ENCODE measurements at places on chromosomes 6 and 20.

DNA sequence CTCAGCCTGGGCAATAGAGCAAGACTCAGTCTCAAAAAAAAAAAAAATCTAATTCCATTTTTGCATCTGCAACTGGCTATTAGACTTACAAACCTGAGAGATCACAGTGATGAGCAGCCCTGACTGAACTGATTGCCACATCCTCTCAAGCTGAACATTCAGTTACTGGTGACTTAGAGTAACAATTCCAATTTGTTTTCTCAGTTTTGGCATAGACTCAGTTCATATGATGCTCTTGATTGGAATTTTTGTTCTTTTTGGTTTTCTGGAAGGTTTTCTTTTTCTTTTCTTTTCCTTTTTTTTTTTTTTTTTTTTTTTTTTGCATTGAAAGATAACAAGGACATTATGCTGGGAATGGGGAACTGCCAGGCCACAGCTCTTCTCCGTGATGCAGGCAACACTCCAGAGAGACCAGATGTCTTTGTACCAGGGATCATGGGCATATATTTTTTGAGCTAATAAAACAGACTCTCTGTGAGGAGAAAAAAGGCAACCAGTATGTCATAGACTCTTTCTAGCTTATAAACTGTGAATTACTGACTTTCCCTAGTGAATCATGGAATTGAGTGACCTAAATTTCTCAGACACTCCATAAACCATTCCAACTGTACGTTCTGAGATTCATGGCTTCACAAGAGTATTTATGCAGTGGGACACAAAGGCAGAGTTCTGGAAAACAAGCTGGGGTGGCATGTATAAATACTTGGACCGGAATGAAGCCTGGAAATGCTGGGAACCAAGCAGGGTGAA is 86.0 kb upstream of the SLC2A12 start:
- DNase-seq: no peak

- no peak for DNase-seq
Observed at GRCh38 chr6:75124983-75125382, 80.9 kb downstream of the COL12A1 start.

DNA sequence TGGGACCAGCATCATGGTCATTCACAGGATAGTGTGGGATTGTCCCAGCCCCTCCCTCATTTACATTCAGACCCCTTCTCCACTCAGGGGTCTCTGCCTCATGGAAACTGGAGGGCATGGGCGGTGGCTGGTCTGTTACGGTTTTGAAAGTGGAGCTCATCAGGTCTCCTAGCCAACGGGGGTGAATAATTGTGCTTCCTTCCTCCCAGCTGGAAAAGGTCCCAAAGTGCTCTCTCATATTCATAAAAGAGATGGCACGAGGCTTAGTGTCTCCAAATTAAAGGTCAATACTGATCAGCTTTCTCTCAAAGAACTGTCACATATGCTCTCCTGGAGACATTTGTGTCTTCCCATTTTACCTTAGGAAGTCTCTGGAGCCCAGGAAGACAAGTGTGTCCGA is 19.9 kb downstream of the JARID2 start:
- no peak for DNase-seq

GRCh38 chr6:82779041-82779440 is 286.6 kb downstream of the UBE3D start:
- no peak for DNase-seq

DNA sequence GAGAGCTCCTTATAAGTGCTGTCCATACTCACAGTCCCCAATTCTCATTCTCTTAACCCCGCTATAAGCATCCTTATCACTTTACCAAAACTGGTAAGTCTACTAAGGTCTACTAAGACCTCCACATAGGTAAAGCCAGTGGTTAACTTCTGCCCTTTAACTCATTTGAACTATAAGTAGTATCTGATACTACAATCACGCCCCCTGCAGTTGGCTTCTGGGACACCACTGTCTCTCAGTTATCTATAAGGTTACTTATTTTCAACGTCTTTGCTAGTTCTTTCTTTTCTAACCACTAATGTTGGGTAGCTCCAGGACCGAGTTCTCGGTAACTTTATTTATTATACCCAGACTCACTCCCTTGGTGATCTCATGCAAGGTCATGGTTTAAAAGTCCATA is 142.6 kb downstream of the ARHGAP18 start:
- DNase-seq: no peak

GRCh38 chr6:2875359-2876191 is 27.5 kb downstream of the SERPINB9 start:
- DNase-seq: no peak

GRCh38 chr20:52294106-52294628 is 102.6 kb upstream of the ZFP64 start:
- DNase-seq: no peak

- no peak for DNase-seq
Observed at GRCh38 chr20:1505361-1505760, 14.1 kb upstream of the SIRPB2 start.

GRCh38 chr6:14129575-14129974 is 12.0 kb downstream of the CD83 start:
- DNase-seq: peak; percentile 69

- DNase-seq: no peak
Observed at GRCh38 chr6:81834141-81834681, 81.7 kb upstream of the TENT5A start.

- DNase-seq: no peak
Observed at GRCh38 chr6:41597246-41598000, 40.8 kb upstream of the MDFI start.

GRCh38 chr6:88114838-88115237 is 51.3 kb downstream of the CNR1 start:
- DNase-seq: no peak

DNA sequence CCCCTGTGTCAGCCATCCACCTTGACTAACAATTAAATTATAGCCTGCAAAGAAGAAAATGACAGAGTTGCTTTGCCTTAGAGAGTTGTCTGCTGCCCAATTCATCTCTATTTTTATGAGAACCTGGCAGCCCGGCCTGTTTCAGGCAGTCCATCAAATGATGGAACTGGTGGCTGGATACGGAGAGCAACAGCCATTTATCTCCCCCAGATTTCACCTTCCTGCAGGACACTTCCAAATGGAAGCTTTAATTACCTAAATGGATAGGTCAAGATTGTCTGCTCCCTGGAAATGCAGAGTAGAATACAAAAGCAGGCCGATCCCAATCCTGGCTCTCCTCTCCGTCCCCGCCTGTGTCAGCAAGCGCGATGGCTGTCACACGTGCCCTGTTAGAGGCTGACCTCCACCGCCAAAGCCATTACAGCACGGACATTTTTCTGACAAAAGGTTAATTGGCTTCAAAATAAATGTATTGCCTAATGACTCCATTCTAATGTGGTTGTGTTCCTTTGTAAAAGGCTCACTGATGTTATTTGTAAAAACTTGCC is 86.7 kb downstream of the PACRG start:
- no peak for DNase-seq

- DNase-seq: no peak
Observed at GRCh38 chr20:32559753-32560380, 25.3 kb downstream of the NOL4L start.

GRCh38 chr6:25694366-25694765 is 42.4 kb downstream of the SCGN start:
- no peak for DNase-seq

- no peak for DNase-seq
Observed at GRCh38 chr20:30816182-30816645, 441.2 kb upstream of the DEFB115 start.

- DNase-seq: no peak
Observed at GRCh38 chr6:56456785-56457184, 185.9 kb downstream of the DST start.

GRCh38 chr6:128567029-128567428 is 46.6 kb upstream of the PTPRK start:
- DNase-seq: no peak

DNA sequence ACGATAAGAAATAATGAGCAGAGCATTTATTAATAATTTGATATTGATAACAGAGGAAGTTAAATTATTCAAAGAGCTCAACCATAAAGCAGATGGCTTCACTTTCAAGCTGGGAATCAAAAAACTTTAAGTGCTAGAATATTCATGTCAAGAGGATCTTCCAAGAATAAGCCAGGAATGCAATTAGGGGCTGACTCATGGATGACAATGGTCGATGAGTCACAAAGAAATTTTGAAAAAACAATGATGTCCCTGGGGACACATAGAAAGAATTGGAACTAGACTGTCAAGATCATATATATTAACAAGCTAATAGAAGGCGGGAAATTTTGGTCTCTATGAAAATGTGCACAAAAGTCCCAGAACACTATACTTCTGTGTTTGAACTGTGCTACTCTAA is 304.1 kb downstream of the LAMA2 start:
- DNase-seq: no peak

GRCh38 chr6:125811259-125811658 is 20.5 kb downstream of the NCOA7 start:
- DNase-seq: no peak

- no peak for DNase-seq
Observed at GRCh38 chr6:141026504-141026903, 1106.2 kb upstream of the GJE1 start.

DNA sequence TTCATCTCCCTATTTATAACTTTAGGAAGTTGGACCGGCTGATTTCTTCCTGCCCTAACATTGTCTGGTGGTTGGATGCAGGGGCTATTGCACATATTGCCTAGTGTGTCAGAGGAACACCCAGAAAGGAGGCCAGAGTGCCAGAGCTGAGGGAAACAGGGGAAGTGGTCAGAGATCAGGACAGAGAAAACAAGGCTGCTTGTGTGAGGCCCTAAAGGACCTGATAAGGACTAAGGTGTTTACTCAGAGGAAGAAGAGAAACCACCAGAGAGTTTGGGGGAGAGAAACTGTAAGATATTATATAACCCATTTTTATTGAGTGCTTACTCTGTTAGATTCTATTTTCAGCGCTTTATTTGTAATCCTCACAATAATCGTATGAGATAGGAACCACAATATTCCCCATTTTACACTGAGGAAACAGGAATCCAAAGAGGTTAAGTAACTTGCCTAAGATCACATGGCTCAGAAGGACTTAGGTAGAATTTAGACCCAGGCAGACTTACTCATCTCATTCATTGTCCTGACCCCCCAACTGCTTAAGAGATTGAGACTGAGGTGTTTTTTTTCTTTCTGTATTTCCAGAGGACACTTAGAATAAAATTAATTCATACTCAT is 54.0 kb upstream of the REV3L start:
- no peak for DNase-seq

GRCh38 chr6:126040826-126041225 is 54.5 kb downstream of the TRMT11 start:
- no peak for DNase-seq

DNA sequence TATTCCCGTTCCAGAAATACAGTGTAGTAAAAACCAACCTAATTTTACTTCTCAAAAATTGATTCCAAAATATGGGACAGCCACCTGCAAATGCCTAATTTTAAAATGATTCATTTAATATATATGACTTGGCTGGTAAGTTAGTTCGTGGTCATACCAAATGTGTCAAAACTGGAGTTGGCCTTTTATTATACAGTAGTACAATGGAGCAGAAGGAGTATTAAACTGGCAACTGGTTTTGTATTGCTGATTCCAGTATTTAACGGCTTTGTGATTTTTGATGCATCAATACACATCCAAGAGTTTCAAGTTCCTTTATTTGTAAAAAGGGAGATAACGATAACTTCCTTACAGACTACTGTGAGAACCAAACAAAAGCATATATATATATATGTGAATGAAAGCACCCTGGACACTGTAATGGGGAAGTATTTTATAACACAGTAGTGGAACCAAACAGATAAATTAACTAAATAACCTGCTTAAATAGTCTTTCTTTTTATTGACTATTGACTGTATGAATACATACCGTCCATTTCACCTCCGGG is 24.8 kb downstream of the SAMHD1 start:
- no peak for DNase-seq

GRCh38 chr6:3031857-3032640 is 32.4 kb downstream of the NQO2 start:
- DNase-seq: no peak

GRCh38 chr6:3560211-3560610 is 103.4 kb upstream of the SLC22A23 start:
- DNase-seq: no peak

GRCh38 chr6:90220273-90220672 is 76.4 kb downstream of the BACH2 start:
- no peak for DNase-seq

GRCh38 chr20:31596831-31597480 is 8.1 kb upstream of the ID1 start:
- DNase-seq: no peak

DNA sequence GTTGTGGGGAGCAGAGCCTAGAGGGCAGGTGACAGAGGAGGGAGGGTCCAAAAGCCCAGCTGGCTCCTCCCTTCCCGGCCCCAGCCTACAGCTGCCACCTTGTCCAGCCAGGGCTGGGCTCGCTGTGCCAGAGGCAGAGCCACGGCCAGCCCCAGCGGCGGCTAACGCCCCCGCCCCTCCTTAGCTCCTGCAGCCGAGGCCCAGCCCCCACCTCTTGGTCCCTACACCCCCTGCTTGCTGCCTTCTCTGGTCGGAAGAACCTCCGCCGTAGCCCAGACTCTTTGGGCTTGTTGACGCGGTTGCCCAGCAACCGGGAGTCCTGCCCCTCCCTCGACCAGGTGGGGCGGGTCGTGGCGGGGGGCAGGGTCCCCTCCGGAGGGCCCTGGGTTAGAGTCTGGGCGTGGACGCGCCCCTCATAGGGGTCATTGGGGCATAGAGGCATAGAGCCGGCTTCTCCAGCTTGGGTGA is 521 bp upstream of the LKAAEAR1 start:
- DNase-seq: no peak

DNA sequence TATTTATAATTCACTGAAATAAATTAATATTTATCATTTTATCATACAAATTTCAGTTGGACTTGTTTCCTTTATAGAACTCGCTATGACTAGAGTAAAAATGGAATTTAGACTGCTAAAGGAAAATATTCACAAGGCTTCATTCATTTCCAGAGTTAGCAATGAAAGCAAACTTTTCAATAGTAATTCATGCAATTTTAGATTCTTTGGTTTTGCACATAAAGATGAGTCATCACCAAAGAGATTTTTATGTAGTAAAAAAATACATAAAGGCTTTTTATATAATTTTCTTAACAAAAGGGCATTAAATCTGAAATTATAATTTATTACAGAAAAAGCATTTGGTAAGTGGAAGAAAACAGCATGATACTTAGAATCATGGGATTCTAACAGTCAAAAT is 37.2 kb upstream of the STXBP5 start:
- no peak for DNase-seq

DNA sequence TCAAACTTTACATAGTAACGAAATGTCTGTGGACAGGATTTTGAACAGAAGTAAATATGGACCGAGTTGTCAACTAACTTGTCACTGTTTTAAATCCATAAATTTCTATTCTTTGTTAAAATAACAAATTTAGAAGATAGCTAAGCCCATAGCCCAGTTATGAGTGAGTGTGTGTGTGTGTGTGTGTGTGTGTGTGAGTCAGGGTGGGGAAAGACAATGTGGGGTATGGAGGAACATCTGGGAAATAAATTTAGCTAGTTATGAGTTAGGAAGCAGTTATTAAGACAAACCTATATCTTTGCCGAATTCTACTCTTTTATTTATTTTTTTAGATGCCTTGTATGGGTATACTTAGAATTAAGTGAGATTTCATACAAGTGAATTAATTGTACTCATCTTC is 9.0 kb downstream of the TPBG start:
- DNase-seq: no peak
